Glutamatergic neuron (in vitro differentiated cells): ENCODE measurements at places on chromosomes 16 and 17. TPM values are rescaled to one million over a fixed set of nuclear protein-coding genes. Genes with fewer than 3 reads are reported as not detected.

ZNF469 gene
- total RNA-seq, result 0.56 TPM

WDR81 gene
- 13.4 TPM for total RNA-seq

SRCIN1 gene
- 20.8 TPM for total RNA-seq

KRT26 gene
- total RNA-seq, result not detected

SNAI3 gene
- total RNA-seq, result not detected

CHD9NB gene
- total RNA-seq, result 1.8 TPM

ARL5C gene
- not detected for total RNA-seq

PMP22 gene
- 0.56 TPM for total RNA-seq

RBFOX1 gene
- total RNA-seq, result 30.5 TPM

ADCY7 gene
- 16.7 TPM for total RNA-seq

CTRB1 gene
- not detected for total RNA-seq

ADORA2B gene
- total RNA-seq, result 0.32 TPM

OMG gene
- not detected for total RNA-seq

GSDMA gene
- not detected for total RNA-seq

OTOP2 gene
- total RNA-seq, result not detected
